ENCODE measurements at places on chromosomes 4 and X.

GRCh38 chr4:7302781-7303404, 110.6 kb downstream of the SORCS2 start:
- DNase-seq: no peak

DNA sequence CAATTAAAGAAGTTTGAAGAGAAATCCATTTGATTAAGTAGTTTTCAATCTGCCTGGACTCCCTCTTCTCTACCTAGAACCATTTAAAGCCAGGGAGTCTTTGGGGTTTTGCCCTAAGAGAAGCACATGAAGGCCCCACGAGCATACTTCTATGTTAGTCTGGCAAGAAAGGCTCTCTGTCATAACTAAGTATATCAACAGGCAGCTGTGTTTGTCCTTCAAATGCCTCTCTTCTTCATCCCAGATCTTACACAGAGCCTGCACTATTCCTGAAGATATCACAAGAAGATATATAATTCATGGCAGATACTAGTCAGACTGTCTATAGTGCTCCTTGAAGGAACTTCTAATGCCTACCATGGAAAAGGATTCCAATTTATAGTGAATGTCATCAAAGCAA, 206.2 kb downstream of the PRDM5 start:
- no peak for DNase-seq

DNA sequence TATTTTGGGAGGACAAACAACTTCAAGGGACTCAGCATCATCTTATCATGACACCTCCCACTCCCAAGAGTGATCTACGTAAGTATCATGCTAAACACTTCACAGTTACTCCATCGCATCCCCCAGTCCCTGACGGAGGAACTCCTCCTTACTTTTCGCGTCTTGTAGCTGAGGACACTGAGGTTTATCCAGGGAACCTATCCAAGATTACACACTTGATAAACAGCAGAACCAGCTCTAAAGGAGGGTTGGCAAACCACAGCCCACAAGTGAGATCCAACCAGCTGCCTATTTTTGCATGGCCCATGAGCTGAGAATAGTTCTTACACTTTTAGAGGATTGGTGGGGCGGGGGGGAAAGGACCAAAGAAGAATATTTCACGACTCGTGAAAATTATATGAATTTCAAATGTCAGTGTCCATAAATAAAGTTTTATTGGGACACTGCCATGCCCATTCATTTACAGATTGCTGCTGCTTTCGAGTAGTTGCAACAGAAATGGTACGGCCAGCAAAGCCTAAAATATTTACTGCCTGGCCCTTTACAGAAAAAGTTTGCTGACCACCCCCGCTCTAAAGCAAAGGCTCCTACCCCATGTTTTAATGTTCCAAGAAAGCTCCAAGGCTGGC, 47.8 kb downstream of the SEPSECS start:
- no peak for DNase-seq

DNA sequence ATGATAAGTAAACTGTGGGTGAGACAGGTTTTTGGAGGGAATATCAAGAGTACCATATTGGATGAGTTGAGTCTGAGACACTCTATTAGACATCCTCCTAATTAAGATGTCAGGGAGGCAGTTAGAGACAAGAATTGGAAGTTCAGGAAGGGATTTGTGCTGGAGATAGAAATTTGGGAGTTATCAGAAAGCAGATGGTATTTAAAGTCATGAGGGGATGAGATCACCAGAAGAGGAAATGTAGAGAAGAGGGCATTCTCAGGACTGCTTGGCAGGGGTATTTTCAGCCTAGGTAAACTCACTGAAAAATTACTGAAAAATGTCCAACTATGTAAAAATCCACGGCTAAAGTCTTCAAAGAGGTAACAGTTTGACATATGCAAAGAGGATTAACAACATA, 161.6 kb upstream of the PGRMC2 start:
- no peak for DNase-seq

- DNase-seq: no peak
These were observed 40.2 kb upstream of the TET2 start for GRCh38 chr4:105106426-105106825.

- no peak for DNase-seq
These were observed 200.9 kb upstream of the FSTL5 start for GRCh38 chr4:162364651-162365050.
